ENCODE measurements at places on chromosomes 2 and 18.

DNA sequence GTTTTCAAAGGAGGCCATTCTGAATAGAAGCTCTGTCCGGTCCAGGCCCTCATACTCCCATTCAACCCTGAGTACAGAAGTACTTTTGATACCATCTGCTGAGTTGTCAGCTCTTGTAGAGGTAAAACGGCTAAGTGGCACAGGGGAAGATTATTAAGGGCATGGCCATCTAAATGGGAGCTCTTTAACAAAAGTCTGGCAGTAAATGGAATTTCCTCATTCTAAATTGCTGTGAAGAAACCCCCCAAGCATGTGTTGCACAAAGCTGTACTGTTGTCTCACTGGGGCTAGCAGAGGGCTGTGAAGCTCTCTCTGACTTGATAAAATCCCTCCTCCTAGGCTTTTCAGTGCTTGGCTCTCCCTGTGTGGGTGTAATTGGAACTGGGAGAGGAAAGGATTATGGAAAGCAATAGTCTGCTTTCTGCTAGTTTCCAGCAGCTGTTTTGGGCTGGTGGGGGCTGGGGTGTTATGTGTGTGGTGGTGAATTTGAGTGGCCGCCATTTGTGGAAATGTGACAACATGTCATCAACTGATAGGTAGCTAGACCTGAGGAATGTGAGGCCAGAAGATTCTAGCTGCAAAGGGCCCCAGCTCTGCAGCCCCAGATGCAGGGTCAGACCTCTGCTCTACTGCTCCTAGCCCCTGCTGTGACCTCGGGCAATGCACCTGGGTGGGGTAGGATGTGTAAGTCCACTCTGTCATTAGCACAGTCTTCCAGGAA lies 65.1 kb downstream of the MAP4K4 start:
- no peak for DNase-seq

GRCh38 chr18:2143636-2144035 lies 427.7 kb downstream of the METTL4 start:
- no peak for DNase-seq

DNA sequence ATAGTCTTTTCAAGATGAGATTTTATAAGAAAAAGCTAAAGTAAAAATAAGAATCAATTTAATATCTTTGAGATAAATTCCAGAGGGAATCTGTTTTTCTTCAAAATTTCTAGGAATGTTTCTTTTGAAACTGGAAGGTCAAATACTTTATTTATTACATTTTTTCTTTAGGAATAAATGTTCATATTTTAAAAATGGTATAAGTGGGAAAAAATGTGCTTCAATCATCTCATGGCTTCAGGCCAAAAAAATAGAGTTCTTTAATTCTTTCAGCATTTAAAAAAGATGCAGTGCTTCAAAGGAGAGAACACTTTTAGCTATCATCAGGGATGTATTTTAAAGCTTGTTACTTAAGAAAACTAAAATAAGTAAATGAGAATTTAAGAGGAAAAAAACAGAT lies 110.6 kb downstream of the NEB start:
- DNase-seq = no peak

DNA sequence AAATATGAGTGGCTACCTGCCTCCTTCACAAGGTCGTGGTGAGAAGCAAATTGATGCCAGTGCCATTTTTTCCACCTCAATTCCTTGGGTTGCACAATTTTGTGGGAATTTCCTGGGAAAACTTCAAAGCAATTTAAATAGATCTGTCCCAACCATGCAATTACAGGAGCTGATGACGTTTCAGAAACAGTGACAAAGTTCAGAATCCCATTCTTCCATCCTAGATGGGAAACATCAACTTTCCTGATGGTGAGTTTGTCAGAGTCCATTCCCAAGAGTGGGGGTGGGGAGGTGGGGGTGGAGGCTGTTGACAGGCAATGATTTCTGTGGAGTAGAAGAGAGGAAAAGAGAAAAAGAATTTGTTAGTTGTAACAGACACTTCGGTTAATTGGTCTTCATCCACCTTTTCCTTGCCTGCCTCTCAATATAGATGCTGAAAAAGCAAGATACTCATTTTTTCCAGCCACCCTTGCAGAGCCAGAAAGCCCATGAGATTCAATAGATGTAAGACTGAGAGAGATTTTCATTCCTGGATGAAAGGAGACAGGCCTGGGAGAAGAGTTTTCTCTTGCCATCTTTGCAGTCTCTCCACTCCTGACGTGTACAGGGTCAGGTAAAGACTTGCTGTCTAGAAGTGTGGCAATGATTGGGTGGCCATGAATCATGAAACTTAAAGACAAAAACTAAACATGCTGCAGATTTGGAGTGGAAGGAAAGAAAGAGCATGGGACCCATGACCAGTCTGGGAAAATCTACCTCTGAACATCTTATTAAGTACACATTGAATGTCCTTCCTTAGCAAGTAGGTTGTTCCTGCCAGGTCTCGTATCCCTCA lies 47.3 kb downstream of the SOCS6 start:
- no peak for DNase-seq

DNA sequence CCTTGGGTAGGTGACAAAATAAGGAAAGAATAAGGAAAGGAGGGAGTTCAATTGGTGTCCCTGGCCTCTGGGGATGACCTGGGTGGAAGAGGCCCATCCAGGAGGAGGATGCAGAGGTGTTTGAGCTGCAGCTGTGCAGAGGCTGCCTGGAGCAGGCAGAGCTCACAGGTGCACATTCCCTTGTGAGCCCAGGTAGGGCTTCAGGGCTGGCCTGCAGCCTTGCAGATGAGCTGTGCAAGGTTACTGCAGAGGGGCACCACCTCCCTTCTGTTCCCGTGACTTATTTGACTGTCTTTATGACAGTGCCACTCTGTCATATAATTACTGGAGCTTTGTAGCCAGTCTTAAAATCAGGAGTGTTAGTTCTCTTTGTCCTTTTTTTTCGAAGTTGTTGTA lies 263.2 kb upstream of the HS6ST1 start:
- no peak for DNase-seq

DNA sequence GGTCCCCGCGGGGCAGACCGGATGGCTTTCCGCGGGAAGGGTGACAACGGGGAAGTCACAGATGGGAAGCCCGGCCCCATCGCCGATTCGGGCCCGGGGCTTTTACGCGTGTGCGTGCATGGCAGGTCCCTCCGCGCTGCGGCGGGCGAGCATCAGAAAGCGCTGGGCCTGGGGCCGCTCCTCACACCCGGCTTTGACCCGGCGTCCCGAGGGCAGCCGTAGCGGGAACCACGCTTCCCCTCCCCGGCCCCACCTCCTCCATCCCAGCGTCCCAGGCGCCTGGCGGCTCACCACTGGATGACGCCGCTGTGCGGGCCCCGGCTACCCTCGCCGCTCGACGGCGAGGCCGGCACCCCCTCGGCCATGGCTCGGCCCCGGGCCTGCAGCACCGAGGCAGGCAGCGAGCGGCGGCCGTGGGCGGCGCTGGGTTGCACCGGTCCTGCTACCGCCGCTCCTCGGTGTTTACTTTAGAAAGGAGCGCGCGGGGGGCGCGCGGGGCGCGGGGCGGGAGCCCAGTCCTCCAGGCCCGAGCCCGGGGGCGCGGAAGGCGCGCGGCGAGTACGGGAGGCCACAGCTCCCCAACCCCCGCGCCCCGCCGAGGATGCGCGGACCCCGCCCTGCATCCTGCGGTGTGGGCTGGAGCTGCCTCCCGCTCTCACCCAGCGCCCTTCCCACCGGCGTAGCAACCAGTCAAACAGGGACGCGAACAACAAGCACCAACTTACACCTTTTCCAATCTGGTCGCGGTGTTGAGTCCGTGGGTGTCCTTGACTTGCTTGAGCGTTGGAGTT lies 806 bp downstream of the RFX8 start:
- DNase-seq = peak; percentile 66

- peak; percentile 30 for DNase-seq
These were observed 45.6 kb upstream of the SELENOI start for GRCh38 chr2:26300234-26300925.

DNA sequence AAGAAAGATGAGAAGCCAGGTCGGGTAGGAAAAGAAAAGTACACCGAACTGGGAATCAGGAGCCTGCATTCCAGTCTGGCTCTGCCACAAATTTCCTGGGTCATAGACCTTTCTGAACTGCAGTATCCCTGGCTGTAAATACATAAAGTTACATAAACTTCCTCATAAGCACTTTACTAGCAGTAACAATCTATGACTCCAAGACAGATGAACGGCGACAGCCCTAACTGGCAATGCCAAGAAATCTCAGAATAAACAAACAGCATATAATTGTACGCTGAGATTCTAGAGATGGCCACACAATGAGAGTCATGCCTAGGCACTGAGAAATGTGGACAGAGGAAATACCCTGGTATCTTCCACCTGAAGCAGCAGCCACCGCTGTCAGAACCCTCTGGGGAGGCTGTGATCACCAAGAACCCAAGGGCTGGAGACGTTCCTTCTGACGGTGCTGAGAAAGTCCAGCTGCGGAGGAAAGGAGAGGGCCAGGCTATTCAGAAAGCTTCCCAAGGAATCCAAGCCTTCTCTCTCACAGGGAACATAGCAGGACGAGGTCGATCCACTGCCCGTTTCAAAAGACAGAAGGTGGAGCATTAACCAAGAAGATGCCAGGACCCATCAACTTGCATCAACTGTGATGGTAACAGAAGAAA lies 89.3 kb upstream of the SLC66A3 start:
- no peak for DNase-seq

- no peak for DNase-seq
These were observed 79.6 kb downstream of the GAREM1 start for GRCh38 chr18:32391126-32391525.

GRCh38 chr2:98541489-98541888 lies 66.8 kb downstream of the COA5 start:
- DNase-seq = no peak

GRCh38 chr2:41880561-41881243 lies 167.1 kb upstream of the PKDCC start:
- DNase-seq = no peak

GRCh38 chr18:75052475-75052874 lies 156.5 kb downstream of the PTGR3 start:
- no peak for DNase-seq
